ENCODE measurements at places on chromosomes 1 and 21.

DNA sequence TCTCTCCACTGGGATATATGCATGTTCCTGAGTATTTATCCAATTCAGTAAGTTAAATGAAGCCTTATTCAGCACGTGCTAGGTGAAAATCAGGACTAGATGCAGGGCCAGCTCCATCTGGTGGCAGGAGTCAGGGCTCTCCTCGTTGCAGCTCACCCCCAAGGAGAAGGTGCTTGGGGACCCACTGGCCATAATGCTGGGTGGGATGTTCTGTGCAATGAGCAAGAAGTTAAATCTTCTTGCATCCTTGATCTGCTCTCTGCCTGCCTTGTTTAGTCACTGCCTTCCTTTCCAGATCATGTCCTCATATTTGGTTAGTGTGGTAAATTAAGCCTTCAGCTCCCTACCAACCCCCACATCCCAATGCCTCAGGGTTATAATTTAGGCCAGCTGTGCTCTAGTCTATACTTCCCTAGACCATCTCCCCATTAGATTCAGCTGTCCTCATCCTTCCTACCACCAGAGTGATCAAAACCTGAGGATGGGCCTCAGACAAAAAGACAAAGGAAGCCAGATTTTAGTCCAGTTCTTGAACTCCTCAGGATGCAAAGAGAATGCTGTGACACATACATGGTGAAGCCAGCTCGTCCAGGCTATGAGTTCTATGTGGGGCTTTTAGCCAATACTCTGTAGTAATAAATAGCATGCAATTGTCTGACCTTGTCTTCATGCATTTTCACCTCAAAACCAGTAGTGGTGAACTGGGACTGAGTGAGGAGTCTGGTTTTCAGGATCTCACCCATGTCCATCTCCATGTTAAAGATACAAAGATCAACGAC is 55.9 kb downstream of the SEC16B start:
- DNase-seq: peak; percentile 13

DNA sequence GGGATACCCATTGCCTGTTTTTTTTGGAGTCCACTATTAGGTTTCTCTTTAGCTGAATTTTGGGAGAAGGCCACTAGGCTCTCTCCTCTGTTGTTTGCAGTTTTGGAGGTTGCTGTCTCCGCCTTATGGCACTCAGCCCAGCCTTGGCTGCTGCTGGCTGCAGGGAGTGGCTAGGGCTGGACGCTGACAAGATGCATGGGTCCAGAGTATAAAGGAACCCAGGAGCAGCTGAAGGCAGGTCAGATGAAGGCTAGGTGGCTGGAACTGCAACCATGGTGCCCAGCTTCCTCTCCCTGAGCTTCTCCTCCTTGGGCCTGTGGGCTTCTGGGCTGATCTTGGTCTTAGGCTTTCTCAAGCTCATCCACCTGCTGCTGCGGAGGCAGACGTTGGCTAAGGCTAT is at the start of gene CYP4B1:
Gene CYP4B1, plus strand, starts transcription at position 237 of the 400 bp plus-strand sequence. Its CDS starts 36 bp downstream, at position 273.
- no peak for DNase-seq

- DNase-seq: no peak
Measured at GRCh38 chr1:4786055-4786454, 131.6 kb downstream of the AJAP1 start.

GRCh38 chr1:228110556-228110955 is 1.5 kb upstream of the MRPL55 start:
- DNase-seq: no peak

- no peak for DNase-seq
Measured at GRCh38 chr1:26831546-26832248, 5.2 kb downstream of the ZDHHC18 start.

DNA sequence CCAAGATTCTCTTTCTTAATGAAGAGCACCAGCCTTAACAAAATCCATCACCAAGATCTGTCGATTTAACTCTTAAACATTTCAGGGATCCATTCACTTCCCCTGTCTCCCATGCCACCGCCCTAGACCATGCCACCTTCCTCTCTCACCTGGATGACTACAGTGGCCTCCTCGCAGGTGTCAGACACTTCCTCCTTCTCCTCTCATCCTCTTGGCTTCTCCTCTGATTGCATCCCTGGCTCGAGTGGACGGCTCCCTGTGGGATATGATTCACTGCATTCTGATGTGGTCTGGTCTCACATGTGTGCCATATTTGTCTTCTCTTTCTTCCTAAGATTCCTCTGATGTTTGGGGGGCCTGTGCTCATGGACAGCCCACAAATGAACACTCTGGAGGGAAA is 66.4 kb upstream of the KLHDC7A start:
- no peak for DNase-seq

GRCh38 chr1:183480971-183481441 is 8.7 kb downstream of the SMG7 start:
- DNase-seq: no peak

GRCh38 chr1:25522031-25522655 is 21.3 kb upstream of the LDLRAP1 start:
- DNase-seq: no peak
